ENCODE measurements at places on chromosomes 4 and X.
A peak's percentile ranks its signal among the peaks of the same experiment; 100 is the strongest.

- no peak for DNase-seq
These were observed 36.0 kb upstream of the ARSJ start for GRCh38 chr4:114015444-114015899.

GRCh38 chr4:6071191-6071958 lies 53.1 kb upstream of the C4orf50 start:
- DNase-seq, result no peak

DNA sequence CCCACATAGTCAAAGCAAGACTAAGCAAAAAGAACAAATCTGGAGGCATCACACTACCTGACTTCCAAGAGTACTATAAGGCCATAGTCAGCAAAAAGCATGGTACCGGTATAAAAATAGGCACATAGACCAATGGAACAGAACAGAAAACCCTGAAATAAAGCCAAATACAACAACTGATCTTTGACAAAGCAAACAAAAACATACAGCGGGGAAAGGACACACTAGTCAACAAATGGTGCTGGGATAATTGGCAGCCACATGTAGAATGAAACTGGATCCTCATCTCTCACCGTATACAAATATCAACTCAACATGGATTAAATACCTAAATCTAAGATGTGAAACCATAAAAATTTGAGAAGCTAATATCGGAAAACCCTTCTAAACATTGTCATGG lies 819.3 kb upstream of the FRG1 start:
- DNase-seq, result peak; percentile 30

- DNase-seq, result no peak
These were observed 77.1 kb downstream of the ZFYVE28 start for GRCh38 chr4:2341261-2341841.

DNA sequence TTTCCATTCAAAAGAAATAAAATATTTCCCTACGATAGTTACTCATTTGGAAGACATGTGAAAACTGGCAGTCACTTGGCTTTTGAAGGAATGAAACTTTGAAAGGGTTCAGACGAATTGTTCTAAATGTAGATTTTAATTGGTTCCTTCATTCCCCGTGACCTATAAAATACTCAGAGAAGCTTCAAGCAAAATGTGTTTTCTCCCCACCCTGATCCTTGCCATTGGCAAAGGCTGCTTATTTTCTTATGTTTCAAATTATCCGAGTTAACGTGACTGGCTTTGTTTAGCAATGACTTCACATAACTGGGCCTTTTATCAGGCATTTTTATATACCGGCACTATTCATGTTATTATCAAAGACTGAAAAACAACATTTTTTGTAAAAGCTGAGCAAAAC lies 204.1 kb upstream of the NEIL3 start:
- no peak for DNase-seq

- DNase-seq, result no peak
These were observed 2.5 kb downstream of the P2RY8 start for GRCh38 chrX:1534301-1535168.

DNA sequence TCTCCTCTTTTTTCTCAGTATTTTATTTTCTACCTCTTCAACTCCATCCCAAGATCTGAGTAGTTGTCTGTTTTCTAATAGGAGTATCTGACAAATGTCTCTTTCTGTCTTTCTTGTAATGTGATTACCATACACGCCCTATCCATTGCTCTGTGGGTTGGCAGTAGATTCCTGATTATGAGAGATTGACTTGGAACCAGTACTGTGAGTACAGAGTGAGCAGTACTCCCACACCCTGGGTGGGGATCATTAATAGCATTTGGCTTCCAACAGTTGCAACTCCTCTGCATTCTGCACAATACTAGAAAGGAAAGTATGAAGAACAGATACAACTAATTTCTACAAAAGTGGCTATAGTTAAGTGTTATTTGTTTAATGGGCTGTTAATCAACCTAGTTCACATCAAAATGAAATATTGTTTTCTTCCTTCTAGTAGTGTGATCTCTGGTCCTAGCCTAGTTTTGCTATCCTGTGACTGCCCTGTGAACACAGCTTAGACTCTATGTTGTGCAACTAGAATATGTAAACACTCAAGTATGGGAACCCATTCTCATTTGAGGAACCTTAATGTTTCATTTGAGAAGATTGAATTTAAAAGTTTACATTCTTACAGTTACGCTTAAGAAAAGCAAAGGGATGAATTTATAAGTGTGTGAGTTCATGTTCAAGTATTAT lies 112.9 kb downstream of the PTPN13 start:
- DNase-seq, result no peak

GRCh38 chr4:44801384-44801783 lies 75.0 kb upstream of the GNPDA2 start:
- DNase-seq, result no peak

DNA sequence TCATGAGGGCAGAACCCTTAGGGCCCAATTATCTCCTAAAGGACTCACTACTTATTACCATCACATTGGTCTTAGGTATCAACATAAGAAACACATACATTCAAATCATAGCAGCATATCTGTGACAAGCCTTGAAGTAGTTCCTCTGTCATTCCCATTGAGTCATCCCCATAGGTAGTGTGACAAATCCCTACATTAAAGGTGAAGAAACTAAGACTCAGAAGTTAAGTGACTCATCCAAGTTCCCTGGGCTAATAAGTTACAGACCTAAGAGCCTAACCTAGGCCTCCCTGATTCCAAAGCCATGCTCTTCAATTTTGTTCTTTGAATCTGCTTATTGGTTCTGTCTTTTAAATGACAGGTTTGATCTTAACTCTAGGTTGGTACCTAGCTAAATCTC lies 58.2 kb downstream of the CD38 start:
- no peak for DNase-seq

DNA sequence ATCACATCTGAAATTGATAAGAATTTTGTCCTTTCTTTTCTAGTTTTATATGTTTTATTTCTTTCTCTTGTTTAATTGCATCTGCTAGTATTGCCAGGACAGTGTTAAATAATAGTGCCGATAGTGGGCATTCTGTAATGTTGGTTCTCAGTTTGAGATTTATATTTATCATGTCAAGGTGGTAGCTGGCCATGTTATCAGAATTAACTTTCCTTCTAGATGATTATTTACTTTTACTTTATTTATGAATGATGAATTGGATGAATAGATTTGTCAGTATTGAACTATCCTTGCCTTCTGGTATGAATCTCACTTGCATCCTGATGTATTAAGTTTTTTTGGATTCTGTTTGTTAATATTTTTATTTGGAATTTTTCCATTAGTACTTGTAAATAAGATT lies 42.7 kb downstream of the METAP1 start:
- no peak for DNase-seq

- no peak for DNase-seq
These were observed 683.6 kb upstream of the CPEB2 start for GRCh38 chr4:14318671-14319070.

DNA sequence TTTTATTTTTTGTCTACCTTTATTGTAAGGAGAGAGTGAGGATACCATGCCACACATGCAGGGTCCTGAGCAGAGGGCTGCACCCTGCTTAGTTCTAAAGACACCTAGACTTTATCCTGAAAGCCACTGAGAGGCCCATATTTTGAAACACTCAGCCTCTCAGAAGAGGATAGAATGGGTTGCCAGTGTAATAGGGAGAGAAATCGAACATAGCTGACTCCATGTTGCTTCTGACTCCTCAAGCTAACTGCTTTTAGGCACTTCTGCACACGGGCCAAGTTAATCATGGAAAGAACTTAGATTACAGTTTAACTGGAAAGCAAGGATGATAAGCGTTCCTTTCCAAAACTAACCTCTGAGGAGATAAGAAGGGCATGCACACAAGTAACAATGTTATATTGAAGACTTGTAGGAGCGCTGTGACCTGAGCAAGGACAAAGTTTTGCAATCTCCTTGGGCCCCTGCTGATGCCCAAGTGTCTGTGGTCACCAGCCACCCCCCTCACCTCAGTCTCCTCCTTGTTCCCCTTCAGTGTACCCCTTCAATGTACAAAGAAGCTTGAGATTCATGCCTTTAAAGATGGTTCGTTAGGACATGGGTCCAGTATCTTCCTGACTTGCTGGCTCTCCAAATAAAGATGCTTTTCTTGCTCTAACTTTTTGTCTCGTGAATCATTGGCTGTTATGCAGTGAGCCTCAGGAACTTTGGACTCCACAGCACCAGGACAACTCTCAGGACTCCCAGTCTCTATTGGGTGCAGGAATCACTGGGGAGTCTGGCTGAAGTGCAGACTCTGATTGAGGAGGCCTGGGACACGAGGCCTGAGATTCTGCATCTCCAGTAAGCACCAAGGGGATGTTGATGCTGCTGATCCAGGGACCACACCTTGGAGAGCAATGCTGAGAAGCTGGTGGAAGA lies 25.4 kb upstream of the CD99 start:
- no peak for DNase-seq

GRCh38 chrX:124325732-124326131 lies 6.7 kb upstream of the TEX13D start:
- no peak for DNase-seq

- no peak for DNase-seq
These were observed 495.1 kb upstream of the FAT1 start for GRCh38 chr4:187218705-187219245.

DNA sequence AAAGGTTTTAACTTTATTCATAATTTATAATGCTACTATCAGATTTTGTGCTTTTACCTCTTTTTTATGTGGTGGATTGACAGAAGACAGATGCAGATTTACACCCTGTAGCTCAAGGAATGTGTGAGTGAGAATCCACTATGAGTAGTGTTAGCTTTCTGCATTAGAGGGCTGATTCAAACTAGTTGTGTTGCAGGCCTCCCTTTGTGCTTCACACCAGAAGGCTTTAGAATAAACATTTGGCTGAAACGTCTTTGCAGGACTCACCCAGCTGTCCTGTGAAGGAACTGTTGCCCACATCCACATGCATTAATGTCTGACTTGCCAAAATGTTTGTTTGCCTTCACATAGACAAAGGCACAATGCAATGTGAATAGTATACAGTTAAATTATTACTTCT lies 127.0 kb downstream of the PCDH7 start:
- DNase-seq, result no peak

DNA sequence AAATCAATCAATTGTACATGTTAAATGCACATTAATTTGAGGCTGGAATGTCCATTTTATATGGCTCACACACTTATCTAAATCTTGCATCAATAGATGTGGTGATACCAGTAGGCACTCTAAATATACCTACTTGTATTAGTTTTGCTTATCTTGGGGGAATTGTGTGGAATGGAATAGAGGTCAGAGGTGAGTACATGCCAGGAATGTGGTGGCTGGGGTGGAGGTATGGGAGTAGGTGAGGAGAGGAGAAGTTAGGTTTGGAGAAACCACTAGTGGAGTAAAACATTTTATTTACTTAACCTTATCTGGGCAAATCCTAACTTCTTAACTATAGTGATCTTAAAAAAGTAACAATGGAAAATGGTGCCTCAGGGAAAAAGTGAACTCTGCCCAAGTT lies 163.1 kb downstream of the ATG4A start:
- DNase-seq, result no peak

DNA sequence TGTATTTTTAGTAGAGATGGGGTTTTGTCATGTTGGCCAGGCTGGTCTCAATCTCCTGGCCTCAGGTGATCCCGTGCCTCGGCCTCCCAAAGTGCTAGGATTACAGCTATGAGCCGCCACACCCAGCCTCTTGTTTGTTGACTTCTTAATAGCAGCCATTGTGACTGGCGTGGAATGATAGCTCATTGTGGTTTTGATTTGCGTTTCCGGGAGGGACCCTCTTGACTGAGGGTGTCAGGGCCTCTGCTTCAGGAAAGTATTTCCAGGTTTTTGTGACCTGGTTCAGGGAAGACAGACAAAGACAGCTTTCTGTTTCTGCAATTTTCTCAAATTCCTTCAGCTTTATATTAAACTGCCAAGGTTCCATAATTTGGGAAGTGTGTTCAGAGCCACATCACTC lies 15.1 kb downstream of the CSF2RA start:
- no peak for DNase-seq

- no peak for DNase-seq
These were observed 37.9 kb upstream of the CYP2U1 start for GRCh38 chr4:107893171-107894137.

GRCh38 chr4:71497078-71497477 lies 158.3 kb downstream of the SLC4A4 start:
- no peak for DNase-seq

DNA sequence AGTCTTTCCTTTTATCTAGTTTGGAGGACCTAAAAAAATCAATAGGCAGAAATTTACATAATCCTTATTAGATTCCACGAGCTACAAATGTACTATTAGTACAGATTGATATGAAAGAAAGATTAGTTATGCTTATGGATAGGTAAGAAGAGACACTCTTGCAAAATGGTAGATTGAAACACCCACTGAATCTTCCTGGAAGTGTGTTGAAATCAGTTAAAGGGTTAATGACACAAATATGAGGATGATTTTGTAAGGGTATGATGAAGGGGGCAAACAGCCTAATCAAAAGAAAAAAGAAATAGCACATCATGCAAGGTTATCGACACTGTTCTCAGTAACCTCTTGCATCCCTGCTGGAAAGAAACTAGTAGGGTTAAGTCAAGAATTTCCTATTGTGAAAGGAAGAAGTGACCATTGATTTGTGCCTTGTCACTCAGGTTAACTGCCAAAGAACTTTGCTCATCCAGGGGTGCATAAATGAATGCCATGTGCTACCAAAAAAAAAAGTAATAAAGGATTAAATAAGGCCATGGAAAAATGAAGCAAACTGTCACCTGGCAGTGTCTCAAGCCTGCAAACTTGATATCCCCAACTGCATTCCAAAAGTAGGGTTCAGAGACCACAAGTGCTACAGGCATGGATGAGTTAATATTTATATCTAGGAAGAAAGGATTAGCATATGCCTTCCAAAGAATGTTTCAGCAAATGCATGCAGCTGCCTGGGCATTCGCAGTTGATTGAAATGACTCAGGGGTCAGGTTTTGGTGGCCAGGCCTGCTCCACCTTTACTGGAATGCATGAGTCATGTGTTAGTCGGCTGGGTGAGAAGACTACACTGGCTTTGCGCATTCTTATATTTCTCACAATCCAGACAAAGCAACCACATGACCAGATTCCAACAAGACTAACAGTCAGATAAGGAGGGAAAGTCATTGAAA lies 78.3 kb upstream of the ATXN3L start:
- no peak for DNase-seq

GRCh38 chr4:140186082-140186438 lies 32.1 kb upstream of the MAML3 start:
- DNase-seq, result no peak

GRCh38 chr4:7929118-7929951 lies 10.3 kb downstream of the AFAP1 start:
- DNase-seq, result peak; percentile 28

GRCh38 chr4:101039367-101039766 lies 308.0 kb downstream of the PPP3CA start:
- DNase-seq, result no peak

GRCh38 chrX:15815779-15816437 lies 25.6 kb downstream of the ZRSR2 start:
- DNase-seq, result no peak

GRCh38 chr4:40377512-40378365 lies 42.6 kb downstream of the CHRNA9 start:
- DNase-seq, result no peak

GRCh38 chr4:161160718-161161117 lies 1003.1 kb downstream of the FSTL5 start:
- DNase-seq, result no peak

- DNase-seq, result no peak
These were observed 355 bp downstream of the GRID2 start for GRCh38 chr4:92304121-92304520.

- DNase-seq, result no peak
These were observed 539.8 kb upstream of the ARX start for GRCh38 chrX:25555521-25555920.

GRCh38 chr4:152014280-152014679 lies 253.5 kb upstream of the GATB start:
- no peak for DNase-seq

Measured in NCI-H2081 (cell line).